ENCODE measurements at places on chromosomes 7 and 10. TPM values are rescaled to one million over a fixed set of nuclear protein-coding genes. Genes with fewer than 3 reads are reported as not detected.

Gene HABP2
- not detected for total RNA-seq

Gene CLRN3
- not detected for total RNA-seq

Gene MET
- total RNA-seq: 2.8 TPM

Gene HOXA10
- total RNA-seq: 0.19 TPM

Gene SH2D4B
- 0.11 TPM for total RNA-seq

Gene TET1
- 0.38 TPM for total RNA-seq

Gene GRID2IP
- total RNA-seq: 0.50 TPM

Gene INSYN2A
- not detected for total RNA-seq

Gene STEAP2
- not detected for total RNA-seq

Gene CFAP43
- total RNA-seq: not detected

Gene SLC26A3
- not detected for total RNA-seq

Gene WNT16
- not detected for total RNA-seq

Gene LDB3
- not detected for total RNA-seq

Gene CAMK2B
- 0.17 TPM for total RNA-seq

Gene SEM1
- 49.2 TPM for total RNA-seq

Gene FGL2
- 2.1 TPM for total RNA-seq

Gene TCF7L2
- total RNA-seq: 0.67 TPM

Gene SMO
- total RNA-seq: 0.25 TPM

Gene TFEC
- not detected for total RNA-seq

Gene HSPA12A
- not detected for total RNA-seq

Gene SGMS1
- total RNA-seq: 11.6 TPM

Gene GPR26
- total RNA-seq: not detected

Gene AEBP1
- total RNA-seq: 12.9 TPM

Gene MUC12
- 0.44 TPM for total RNA-seq

Gene LIPJ
- not detected for total RNA-seq

Gene CUBN
- total RNA-seq: 0.59 TPM

Gene PGAM2
- not detected for total RNA-seq

Gene EIF4EBP2
- 39.1 TPM for total RNA-seq

Gene SLC13A1
- total RNA-seq: not detected

Gene INMT
- total RNA-seq: not detected

Gene TIMM23B
- 20.0 TPM for total RNA-seq

Gene AZGP1
- not detected for total RNA-seq

Gene SNX13
- total RNA-seq: 24.1 TPM

Gene PIK3AP1
- total RNA-seq: 9.8 TPM

Gene METTL27
- total RNA-seq: not detected

Data from activated CD8-positive, alpha-beta memory T cell treated with anti-CD3 and anti-CD28 coated beads for 36 hours (primary cell).